Foreskin keratinocyte (primary cell): ENCODE measurements at places on chromosomes 7 and 10. TPM values are rescaled to one million over a fixed set of nuclear protein-coding genes. Genes with fewer than 3 reads are reported as not detected.

The DGKB gene
- not detected in 2 replicates for polyA plus RNA-seq

The LIPK gene
- polyA plus RNA-seq = not detected in 2 replicates

DNA sequence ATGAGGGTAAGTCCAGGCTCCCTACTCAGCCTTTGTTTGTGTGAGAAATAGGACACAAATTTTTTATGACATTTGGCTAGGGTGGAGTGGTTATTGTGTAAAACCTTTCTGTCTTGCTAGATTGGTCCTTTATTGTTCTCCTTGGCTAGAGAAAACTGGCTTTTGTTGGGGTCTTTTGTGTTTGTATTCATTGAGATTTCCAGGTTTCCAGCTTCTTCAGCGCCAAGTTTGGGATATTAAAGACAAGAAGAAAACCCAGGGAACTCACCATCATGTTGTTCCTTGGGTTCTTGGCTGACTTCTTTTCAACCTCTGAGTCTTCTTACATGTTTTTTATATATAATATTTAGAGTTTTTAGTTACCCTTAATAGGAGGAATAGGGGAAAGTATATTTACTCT, 310.0 kb downstream of the HPSE2 start:
- no peak for DNase-seq

DNA sequence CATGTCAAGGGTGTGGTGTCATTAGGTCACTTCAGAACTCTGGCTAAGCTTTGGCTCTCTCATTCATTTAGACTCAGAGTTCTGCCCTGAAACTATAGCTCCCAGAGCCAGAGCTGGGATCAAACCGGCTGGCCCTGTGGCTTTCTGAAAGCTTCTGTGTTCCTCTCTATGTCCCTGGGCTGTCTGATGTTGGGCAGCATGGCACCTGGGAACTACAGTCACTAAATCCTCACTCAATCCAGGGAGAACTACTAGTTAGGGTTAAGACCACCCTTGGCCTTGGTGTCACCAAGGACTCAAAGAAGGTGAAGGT, 13.2 kb downstream of the ATG9B start:
- DNase-seq = no peak

DNA sequence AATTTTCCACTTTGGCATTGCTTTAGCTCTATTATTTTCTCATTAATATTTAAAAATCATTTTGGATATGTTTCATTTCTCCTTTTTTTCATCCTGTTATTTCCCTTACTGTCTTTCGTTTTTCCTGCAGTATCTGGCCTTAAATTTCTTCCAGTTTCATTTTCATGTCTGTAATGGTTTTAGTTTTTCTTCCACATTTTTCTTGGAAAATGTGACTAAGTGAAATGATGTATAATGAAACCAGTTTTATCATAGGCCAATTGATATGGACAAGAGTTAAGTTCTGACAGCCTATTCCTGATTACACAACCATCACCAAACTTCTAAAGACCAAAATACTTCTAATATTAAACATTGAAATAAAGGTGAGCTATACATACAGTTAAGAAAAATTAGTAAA, 158.5 kb downstream of the LHFPL3 start:
- DNase-seq = no peak

GRCh38 chr7:156402255-156402654, 238.3 kb upstream of the RNF32 start:
- no peak for DNase-seq

- DNase-seq = no peak
Observed at GRCh38 chr10:75746356-75746755, 314.9 kb downstream of the LRMDA start.

The RBP4 gene
- not detected in 2 replicates for polyA plus RNA-seq

- no peak for DNase-seq
Observed at GRCh38 chr7:134901389-134902020, 84.8 kb upstream of the AGBL3 start.

DNA sequence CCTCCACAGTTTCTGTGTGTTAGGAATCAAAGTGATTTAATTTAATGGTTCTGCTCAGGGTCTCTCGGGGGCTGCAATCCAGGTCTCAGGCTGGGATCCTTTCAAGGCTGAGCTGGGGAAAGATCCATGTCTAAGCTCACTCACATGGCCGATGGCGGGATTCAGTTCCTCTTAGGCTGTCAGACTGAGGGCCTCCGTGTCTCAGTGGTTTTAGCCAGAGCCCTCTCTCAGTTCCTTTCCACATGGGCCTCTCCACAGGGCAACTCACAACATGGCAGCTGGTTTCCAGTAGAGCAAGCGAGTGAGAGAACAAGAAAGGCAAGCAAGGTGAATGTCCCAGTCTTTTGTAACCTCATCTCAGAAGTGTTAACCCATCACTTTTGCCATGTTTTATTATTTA, 26.9 kb downstream of the CAV1 start:
- no peak for DNase-seq

DNA sequence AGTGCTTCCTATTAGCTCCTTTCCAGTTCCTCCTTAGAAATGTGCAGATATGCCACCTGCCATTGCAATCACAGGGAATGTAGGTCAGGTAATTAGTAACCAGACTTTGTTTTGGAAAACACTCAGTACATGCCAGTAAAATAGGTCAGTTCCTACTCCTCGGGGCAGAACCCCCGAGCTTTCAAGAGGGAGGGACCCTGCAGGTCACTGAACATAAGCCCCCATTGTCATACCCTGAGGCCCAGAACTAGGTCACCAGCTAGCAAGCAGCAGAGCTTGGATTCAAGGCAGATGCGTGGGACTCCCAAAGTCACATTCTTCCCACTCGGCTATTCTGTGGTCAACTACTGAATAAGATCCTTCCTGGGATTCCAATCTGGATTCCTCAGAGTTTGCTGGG, 104.8 kb downstream of the PPP1R3C start:
- no peak for DNase-seq

DNA sequence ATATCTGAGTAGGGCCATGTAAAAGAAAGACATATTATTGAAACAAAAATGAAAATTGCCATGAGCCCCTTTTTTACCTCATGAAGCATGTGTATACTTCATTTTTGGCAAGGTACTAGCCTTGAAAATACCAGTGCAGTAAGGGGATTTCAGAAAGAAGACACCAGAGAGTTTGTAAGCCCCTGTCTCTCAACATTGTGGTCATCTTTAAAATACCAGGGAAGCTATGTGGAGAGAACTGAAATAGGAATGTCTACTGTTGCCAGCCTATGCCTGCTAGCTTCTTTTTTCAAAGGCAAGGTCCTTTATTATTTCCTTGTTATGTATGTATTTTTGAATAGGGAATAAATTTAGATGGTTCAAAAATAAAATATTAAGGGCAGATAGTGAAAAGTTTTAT, 57.8 kb downstream of the CASD1 start:
- DNase-seq = no peak

- DNase-seq = no peak
Observed at GRCh38 chr10:92719991-92720830, 30.5 kb downstream of the HHEX start.

The PLEKHS1 gene
- not detected in 2 replicates for polyA plus RNA-seq

- no peak for DNase-seq
Observed at GRCh38 chr10:103651333-103651732, 157.8 kb downstream of the NEURL1 start.

- no peak for DNase-seq
Observed at GRCh38 chr7:11753433-11753832, 78.6 kb downstream of the THSD7A start.
